ENCODE measurements at places on chromosomes 3 and 15. TPM values are rescaled to one million over a fixed set of nuclear protein-coding genes. Genes with fewer than 3 reads are reported as not detected.

- DNase-seq, result peak; percentile 77
- H3K36me3 ChIP-seq, result peaks cover 2% of the 10 kb centered on the region
- H3K27ac ChIP-seq, result peak overlapping the region; percentile 66
- no peaks in the 10 kb centered on the region for H3K27me3 ChIP-seq
- H3K4me3 ChIP-seq, result no peak overlapping the region
These were observed 8.6 kb downstream of the PKM start for GRCh38 chr15:72222393-72222792.

GRCh38 chr3:140552403-140552802 is 125.5 kb upstream of the TRIM42 start:
- H3K4me3 ChIP-seq, result no peak overlapping the region
- no peaks in the 10 kb centered on the region for H3K36me3 ChIP-seq
- no peaks in the 10 kb centered on the region for H3K27me3 ChIP-seq
- no peak overlapping the region for H3K27ac ChIP-seq

DNA sequence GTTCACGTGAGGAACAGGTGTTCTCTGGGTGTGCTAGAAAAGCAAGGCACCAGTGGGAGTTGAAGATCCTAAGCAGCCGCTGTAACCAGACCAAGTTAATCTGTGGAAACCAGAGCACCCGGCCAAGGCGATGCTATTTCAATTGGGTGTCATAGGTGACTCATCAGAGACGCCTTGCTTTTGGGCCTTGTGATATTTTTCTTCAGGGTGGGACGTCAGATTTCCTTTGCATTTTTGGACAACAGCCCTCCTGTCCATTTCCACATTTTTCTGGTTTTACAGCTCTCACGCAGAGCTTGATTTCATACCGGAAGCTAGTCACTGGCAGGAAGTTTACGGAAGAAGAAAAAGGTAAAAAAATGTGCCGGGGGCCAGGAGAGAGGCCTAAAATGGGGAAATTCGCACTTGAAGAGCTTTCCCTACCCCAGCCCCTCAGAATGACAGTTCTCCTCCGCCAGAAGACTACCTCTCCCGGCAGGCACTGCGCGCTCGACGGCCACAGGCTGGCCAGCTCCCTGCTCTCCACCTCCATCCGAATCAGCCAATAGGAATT is 471 bp upstream of the KBTBD8 start:
- H3K4me3 ChIP-seq, result peak overlapping the region; percentile 90
- H3K27me3 ChIP-seq, result no peaks in the 10 kb centered on the region
- H3K27ac ChIP-seq, result peak overlapping the region; percentile 90
- H3K36me3 ChIP-seq, result no peaks in the 10 kb centered on the region
- peaks cover 16% of the 10 kb centered on the region for H3K4me1 ChIP-seq

GRCh38 chr3:128456776-128457715 is 9.6 kb downstream of the DNAJB8 start:
- H3K27me3 ChIP-seq, result peaks cover 38% of the 10 kb centered on the region
- no peak overlapping the region for H3K27ac ChIP-seq
- H3K36me3 ChIP-seq, result no peaks in the 10 kb centered on the region
- DNase-seq, result no peak
- no peaks in the 10 kb centered on the region for H3K4me1 ChIP-seq

DNA sequence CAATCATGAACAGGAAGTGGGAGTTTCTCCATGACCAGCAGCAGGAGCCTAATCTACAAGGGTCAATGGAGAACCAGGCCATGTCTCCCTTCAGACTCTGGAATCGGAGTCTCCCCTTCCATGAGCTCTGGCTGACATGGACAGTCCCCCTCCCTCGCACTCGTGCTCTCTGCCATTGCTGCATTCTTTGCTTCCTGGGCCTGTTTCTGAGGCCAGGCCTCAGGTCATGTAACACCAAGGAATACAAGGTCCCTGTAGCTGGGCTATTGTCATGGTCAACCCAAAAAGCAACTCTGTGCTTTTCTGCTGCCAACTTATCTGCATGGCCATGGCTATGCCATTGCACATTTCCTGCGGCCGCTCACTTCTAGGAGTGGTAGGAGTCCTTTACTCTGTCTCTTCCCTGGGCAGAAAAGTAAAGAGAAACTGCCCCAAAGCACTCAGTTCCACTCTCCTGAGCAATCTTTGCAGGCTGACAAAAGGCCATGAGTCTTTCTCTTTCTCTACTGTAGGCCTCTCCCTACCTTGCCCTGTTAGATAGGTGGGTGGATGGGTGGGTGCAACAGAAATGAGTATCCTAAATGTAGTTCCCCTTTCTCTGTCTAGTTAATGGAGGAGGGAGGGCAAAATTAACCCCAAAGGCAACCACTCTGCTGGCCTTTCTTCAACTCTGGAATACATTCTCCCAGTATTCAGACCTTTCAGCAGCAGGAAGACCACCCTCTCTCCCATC is 40.8 kb upstream of the PROK2 start:
- no peaks in the 10 kb centered on the region for H3K36me3 ChIP-seq
- no peaks in the 10 kb centered on the region for H3K4me1 ChIP-seq
- no peak overlapping the region for H3K27ac ChIP-seq
- H3K4me3 ChIP-seq, result no peak overlapping the region

Gene LRRC2
- total RNA-seq, result 7.1 TPM

All from sigmoid colon (tissue), 7 donors.